ENCODE measurements at places on chromosomes 6 and 20. TPM values are rescaled to one million over a fixed set of nuclear protein-coding genes. Genes with fewer than 3 reads are reported as not detected.

FAM184A gene
- 8.3 TPM for total RNA-seq

RAD21L1 gene
- not detected for total RNA-seq

COL21A1 gene
- total RNA-seq: 69.4 TPM

MAP7 gene
- 28.3 TPM for total RNA-seq

ID4 gene
- 22.0 TPM for total RNA-seq

GMDS gene
- 105 TPM for total RNA-seq

TULP1 gene
- total RNA-seq: not detected

SEMG1 gene
- total RNA-seq: not detected

KCNQ5 gene
- total RNA-seq: 0.45 TPM

PRRT1 gene
- not detected for total RNA-seq

- peaks cover 8% of the 10 kb centered on the region for H3K27me3 ChIP-seq
- no peak overlapping the region for H3K4me3 ChIP-seq
- H3K36me3 ChIP-seq: no peaks in the 10 kb centered on the region
- DNase-seq: no peak
- H3K4me1 ChIP-seq: peaks cover 39% of the 10 kb centered on the region
Observed at GRCh38 chr20:62618611-62619529, 23.4 kb upstream of the SLCO4A1 start.

- H3K36me3 ChIP-seq: no peaks in the 10 kb centered on the region
- no peaks in the 10 kb centered on the region for H3K27me3 ChIP-seq
- no peak for DNase-seq
- H3K27ac ChIP-seq: no peak overlapping the region
- no peak overlapping the region for H3K4me3 ChIP-seq
Observed at GRCh38 chr6:24183584-24183983, 57.6 kb downstream of the NRSN1 start.

- H3K4me1 ChIP-seq: no peaks in the 10 kb centered on the region
- no peaks in the 10 kb centered on the region for H3K27me3 ChIP-seq
- no peak for DNase-seq
- H3K27ac ChIP-seq: no peak overlapping the region
- no peak overlapping the region for H3K4me3 ChIP-seq
- H3K36me3 ChIP-seq: no peaks in the 10 kb centered on the region
Observed at GRCh38 chr6:39493174-39493573, 170.7 kb upstream of the KCNK16 start.

GRCh38 chr6:10268611-10269310 lies 146.1 kb downstream of the TFAP2A start:
- no peak for DNase-seq
- no peaks in the 10 kb centered on the region for H3K27me3 ChIP-seq
- no peak overlapping the region for H3K4me3 ChIP-seq
- no peaks in the 10 kb centered on the region for H3K4me1 ChIP-seq
- H3K27ac ChIP-seq: no peak overlapping the region

DNA sequence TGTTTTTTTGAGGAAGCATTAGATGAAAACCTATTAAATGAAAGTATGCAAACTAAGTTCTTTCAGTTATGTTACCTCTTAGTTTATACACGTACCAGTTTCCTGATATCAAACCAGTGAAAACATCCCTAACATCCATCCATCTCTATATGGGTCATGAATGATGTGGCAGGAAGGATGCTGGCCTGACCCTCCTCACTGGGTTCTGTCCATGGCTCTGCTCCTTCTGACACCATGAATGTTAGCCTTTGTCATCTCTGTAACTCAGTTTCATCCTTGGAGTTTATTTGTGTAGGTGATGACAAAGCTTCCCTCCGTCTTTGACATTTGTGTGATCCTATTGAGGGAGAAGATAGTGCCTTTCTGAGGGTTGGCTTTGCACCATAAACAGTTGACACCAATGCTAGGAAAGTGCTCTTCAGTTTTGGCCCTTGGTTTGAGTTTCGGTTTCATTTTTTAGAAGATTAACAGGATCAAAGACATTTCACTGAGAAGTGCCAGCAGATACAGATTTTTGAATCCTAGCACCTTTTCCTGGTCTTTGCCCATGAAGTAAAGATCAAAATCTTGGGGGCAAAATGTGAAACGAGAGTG lies 72.0 kb upstream of the SCGN start:
- H3K27me3 ChIP-seq: no peaks in the 10 kb centered on the region
- peaks cover 9% of the 10 kb centered on the region for H3K36me3 ChIP-seq
- no peak overlapping the region for H3K27ac ChIP-seq
- DNase-seq: no peak
- no peaks in the 10 kb centered on the region for H3K4me1 ChIP-seq

DNA sequence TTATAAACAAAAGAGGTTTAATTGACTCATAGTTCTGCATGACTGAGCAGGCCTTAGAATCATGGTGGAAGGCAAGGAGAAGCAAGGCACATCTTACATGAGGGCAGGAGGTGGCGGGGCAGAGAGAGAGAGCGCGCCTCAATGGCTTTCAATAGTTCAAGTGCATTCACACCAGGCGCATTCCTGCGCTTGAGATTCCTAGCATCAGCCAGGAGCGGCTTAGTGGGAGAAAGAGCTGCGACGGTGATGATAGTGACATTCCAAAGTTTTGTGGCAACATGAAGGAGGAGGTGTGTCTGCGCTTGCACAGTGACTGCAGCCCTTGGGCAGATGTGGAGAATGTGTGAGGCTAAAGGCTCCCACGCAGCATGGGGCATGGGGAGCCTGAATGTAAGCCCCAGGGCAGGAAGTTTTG lies 25.0 kb upstream of the EMILIN3 start:
- H3K27me3 ChIP-seq: no peaks in the 10 kb centered on the region
- H3K36me3 ChIP-seq: no peaks in the 10 kb centered on the region
- H3K4me3 ChIP-seq: no peak overlapping the region

DNA sequence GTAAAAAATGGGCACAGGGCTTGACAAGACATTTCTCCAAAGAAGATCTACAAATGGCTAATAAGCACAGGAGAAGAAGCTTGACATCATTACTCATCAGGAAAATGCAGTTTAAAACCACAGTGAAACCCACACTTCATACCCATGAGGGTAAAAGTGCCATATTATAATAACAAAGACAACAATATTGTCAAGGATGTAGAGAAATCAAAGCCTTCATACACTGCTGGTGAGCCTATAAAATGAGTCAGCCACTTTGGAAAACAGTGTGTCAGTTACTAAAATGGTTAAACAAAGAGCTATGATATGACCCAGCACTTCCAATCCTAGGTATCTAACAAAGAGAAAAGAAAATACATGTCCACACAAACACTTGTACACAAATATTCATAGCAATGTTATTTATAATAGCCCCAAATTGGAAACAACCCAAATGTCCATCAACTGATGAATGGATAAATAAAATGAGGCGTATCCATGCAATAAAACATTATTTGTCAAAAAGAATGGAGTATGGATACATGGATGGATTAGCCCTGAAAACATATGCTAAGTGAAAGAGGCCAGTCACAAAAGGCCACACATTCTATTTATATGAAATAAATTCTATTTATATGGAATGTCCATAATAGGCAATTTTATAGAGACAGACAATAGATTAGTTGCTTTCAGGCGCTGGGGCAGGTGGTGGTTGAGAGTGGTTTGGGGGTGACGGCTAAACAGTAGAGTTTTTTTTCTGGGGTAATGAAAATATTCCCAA lies 11.5 kb upstream of the IL20RA start:
- no peaks in the 10 kb centered on the region for H3K4me1 ChIP-seq
- DNase-seq: no peak
- H3K27me3 ChIP-seq: peaks cover 9% of the 10 kb centered on the region
- no peaks in the 10 kb centered on the region for H3K36me3 ChIP-seq
- H3K4me3 ChIP-seq: no peak overlapping the region

DNA sequence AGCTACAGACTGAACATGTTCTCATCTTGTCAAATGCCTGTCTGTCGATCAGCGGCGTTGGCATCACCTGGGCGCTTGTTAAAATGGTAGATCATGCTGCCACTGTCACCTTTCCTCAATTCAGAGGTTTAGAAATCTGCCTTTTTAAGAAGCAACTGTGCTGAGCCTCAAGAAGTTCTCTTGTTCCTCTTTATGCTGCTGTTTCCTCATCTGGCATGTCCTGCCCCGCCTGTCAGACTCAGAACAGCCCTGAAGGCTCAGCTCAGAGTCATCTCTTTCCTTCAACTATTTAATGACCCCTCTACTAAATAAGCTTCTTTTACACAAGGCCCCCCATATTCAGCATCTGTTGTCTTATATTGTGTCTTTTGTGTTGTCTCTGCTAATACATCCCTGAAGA lies 368.2 kb downstream of the EPM2A start:
- H3K36me3 ChIP-seq: no peaks in the 10 kb centered on the region
- no peak overlapping the region for H3K27ac ChIP-seq
- H3K27me3 ChIP-seq: no peaks in the 10 kb centered on the region
- H3K4me1 ChIP-seq: no peaks in the 10 kb centered on the region
- H3K4me3 ChIP-seq: no peak overlapping the region

GRCh38 chr20:23235173-23236027 lies 115.2 kb upstream of the NXT1 start:
- no peaks in the 10 kb centered on the region for H3K27me3 ChIP-seq
- H3K36me3 ChIP-seq: no peaks in the 10 kb centered on the region
- DNase-seq: peak; percentile 78
- no peak overlapping the region for H3K4me3 ChIP-seq
- peaks cover 5% of the 10 kb centered on the region for H3K4me1 ChIP-seq

DNA sequence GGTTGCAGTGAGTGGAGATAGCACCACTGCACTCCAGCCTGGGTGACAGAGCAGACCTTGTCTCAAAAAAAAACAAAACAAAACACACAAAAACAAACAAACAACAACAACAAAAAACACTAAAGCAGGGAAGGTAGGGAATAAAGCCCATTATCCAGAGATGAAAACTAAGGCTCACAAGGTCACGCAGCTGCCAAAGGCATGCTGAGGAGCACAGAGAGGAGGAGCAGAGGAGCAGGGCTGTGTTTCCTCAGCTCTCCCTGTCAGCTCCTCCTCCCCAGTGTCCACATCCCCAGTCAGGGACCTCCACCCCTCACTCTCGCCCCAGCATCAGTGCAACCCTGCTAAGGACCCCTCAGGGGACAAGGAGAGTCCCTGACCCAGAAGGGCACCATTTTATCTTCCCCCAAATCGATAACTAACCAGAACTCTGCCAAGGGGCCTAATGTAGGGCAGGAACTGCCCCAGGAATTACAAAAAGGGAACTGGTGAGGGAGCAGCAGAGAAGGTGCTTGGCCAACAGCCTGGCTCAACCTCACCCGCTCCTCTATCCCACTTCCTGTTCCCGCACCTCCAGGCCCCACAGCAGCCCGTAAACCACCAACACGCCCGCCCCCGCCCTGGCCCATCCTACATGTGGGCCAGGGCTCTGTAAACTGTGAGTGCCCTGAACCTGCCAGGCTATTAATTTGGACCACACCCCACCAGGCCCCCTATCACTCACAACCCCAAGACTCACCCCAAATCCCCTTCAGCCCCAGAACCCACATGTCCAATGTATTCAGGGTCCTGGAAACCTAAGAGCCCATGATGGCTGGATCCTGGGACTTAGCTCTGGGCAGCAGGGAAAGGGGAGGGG lies 9.0 kb downstream of the TEAD3 start:
- peaks cover 75% of the 10 kb centered on the region for H3K4me1 ChIP-seq
- H3K36me3 ChIP-seq: no peaks in the 10 kb centered on the region
- H3K27ac ChIP-seq: peak overlapping the region; percentile 89
- no peaks in the 10 kb centered on the region for H3K27me3 ChIP-seq
- peak; percentile 88 for DNase-seq

GRCh38 chr6:62391358-62391757 lies 105.3 kb upstream of the KHDRBS2 start:
- H3K4me3 ChIP-seq: no peak overlapping the region
- no peak for DNase-seq
- H3K27ac ChIP-seq: no peak overlapping the region
- no peaks in the 10 kb centered on the region for H3K27me3 ChIP-seq

GRCh38 chr6:71332012-71332411 lies 43.4 kb downstream of the OGFRL1 start:
- H3K4me3 ChIP-seq: no peak overlapping the region
- H3K36me3 ChIP-seq: no peaks in the 10 kb centered on the region
- H3K4me1 ChIP-seq: peaks cover 4% of the 10 kb centered on the region
- H3K27me3 ChIP-seq: no peaks in the 10 kb centered on the region
- no peak overlapping the region for H3K27ac ChIP-seq
- DNase-seq: no peak

GRCh38 chr6:37145443-37145842 lies 24.5 kb upstream of the PIM1 start:
- H3K4me1 ChIP-seq: no peaks in the 10 kb centered on the region
- no peaks in the 10 kb centered on the region for H3K36me3 ChIP-seq
- H3K27me3 ChIP-seq: no peaks in the 10 kb centered on the region
- no peak for DNase-seq
- H3K27ac ChIP-seq: peak overlapping the region; percentile 75

GRCh38 chr6:131062241-131063027 lies 611 bp downstream of the EPB41L2 start:
- H3K27me3 ChIP-seq: no peaks in the 10 kb centered on the region
- no peaks in the 10 kb centered on the region for H3K36me3 ChIP-seq
- peak overlapping the region; percentile 54 for H3K27ac ChIP-seq
- peak; percentile 64 for DNase-seq
- peaks cover 26% of the 10 kb centered on the region for H3K4me1 ChIP-seq

DNA sequence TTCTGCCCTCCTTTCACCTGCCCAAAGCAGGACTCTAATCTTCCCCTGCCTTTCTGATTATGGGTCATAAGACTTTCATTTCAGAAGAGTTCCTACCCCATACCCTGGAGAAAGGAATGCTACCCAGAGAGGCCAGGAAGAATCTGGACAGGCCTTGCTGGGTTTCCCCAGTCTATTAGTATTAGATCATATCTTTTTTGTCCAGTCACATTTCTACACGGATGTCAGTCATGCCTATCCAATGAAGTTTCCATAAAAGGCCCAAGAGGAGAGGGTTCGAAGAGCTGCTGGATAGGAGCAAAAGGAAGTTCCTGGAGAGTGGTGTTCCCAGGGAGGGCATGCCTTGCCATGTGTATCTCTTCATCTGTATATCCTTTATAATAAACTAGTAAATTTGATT lies 3.2 kb downstream of the POLH start:
- peaks cover 15% of the 10 kb centered on the region for H3K36me3 ChIP-seq
- H3K27me3 ChIP-seq: no peaks in the 10 kb centered on the region

GRCh38 chr6:157035546-157035945 lies 258.4 kb downstream of the ARID1B start:
- no peaks in the 10 kb centered on the region for H3K36me3 ChIP-seq
- peaks cover 20% of the 10 kb centered on the region for H3K4me1 ChIP-seq
- no peak overlapping the region for H3K4me3 ChIP-seq
- no peaks in the 10 kb centered on the region for H3K27me3 ChIP-seq
- DNase-seq: no peak

GRCh38 chr6:35929601-35930000 lies 8.7 kb upstream of the SRPK1 start:
- H3K27me3 ChIP-seq: no peaks in the 10 kb centered on the region
- no peaks in the 10 kb centered on the region for H3K36me3 ChIP-seq
- no peaks in the 10 kb centered on the region for H3K4me1 ChIP-seq
- DNase-seq: no peak
- H3K4me3 ChIP-seq: no peak overlapping the region
- H3K27ac ChIP-seq: no peak overlapping the region

DNA sequence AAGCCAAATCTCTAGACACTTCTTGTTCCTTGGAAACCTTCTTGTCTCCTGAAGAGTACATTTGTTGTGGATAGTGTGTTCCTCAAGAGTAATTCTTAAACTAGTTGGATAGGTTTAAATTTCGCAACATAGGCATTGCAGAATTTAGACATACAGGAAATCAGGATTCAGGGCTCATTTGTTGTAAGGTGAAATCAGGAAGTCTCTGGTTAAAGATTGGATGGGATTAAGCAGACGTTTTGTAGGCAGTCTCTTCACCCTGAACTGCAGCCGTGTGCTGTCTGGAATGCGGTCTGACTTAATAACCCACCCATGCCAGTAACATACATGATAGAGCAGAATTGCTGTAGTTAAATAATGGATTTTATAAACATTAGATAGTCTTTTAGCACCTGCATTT lies 21.7 kb downstream of the HIVEP1 start:
- no peaks in the 10 kb centered on the region for H3K27me3 ChIP-seq
- DNase-seq: no peak
- H3K27ac ChIP-seq: no peak overlapping the region
- peaks cover 8% of the 10 kb centered on the region for H3K36me3 ChIP-seq
- H3K4me3 ChIP-seq: no peak overlapping the region
